ENCODE measurements at places on chromosomes 13 and 19.

GRCh38 chr13:93603043-93603442 lies 376.4 kb downstream of the GPC6 start:
- DNase-seq = no peak

DNA sequence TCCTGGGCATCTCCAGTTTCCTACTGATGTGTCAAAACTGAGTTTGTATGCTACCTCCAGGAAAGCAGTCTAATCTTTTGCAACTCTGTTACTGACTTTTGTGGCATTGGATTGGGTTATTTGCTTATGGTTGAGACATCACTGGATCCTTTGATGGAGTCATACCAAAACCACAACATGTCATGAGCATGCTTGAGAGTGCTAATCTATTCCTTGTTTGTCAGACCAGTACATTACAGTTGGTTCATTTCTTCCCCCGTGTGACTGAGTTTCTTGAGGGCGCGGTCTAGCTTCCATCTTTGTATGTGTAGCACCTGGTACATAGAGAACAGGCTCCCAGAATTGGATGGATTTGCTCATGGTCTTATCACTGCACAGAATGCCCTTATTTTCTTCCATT lies 43.2 kb downstream of the SUGT1 start:
- DNase-seq = no peak

- DNase-seq = no peak
These were observed 9.8 kb upstream of the TIMM50 start for GRCh38 chr19:39470724-39471339.

- no peak for DNase-seq
These were observed 425.7 kb downstream of the SPRY2 start for GRCh38 chr13:79915114-79915811.
